Dorsolateral prefrontal cortex (tissue), 122 donors: ENCODE measurements at places on chromosomes 5 and 9. TPM values are rescaled to one million over a fixed set of nuclear protein-coding genes. Genes with fewer than 3 reads are reported as not detected.

DNA sequence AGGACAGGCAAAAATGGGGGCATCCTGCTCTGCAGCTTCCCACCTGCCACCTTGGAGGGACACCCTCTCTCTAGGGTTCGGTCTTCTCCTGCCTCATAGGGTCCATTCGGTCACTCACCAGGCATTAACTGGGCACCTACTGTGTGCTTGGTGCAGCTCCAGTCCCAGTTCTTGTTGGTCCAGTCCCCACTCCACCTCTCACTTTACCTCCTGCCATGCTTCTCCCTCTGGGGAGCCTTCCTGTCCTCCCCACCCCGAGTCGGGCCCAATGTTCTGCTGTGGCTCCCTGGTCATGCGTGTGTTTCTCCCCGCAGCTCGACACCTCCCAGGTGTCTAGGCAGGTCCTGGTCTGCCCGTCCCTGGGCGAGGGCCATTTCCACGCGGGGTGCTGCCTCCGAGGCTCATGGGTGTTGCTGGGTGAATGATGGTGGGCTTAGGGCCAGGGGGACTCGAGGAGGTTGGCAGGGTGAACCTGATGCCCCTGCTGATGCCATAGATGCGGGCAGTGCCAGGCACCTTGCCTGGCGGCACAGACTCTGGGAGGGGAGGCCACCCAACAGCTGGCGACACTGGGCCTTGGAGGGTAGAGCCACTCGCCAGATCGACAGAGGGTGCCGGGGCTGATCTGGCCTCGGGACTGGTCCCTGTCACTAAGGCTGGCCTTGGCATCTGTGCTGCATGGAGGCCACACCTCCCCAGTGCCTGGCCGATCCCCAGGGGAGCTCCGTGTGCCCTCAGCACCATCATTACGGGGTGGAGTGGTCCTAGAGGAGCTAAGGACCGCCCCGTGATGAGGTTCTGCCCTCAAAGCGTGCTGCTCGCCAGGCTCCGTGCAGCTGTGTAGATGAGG is 66.0 kb upstream of the RNU6ATAC start:
- no peak for DNase-seq

- DNase-seq: no peak
Measured at GRCh38 chr5:19411936-19412335, 576.1 kb downstream of the CDH18 start.

GRCh38 chr5:154238776-154239481 is 48.4 kb downstream of the GALNT10 start:
- no peak for DNase-seq

The GFPT2 gene
- 31.2 TPM for total RNA-seq

DNA sequence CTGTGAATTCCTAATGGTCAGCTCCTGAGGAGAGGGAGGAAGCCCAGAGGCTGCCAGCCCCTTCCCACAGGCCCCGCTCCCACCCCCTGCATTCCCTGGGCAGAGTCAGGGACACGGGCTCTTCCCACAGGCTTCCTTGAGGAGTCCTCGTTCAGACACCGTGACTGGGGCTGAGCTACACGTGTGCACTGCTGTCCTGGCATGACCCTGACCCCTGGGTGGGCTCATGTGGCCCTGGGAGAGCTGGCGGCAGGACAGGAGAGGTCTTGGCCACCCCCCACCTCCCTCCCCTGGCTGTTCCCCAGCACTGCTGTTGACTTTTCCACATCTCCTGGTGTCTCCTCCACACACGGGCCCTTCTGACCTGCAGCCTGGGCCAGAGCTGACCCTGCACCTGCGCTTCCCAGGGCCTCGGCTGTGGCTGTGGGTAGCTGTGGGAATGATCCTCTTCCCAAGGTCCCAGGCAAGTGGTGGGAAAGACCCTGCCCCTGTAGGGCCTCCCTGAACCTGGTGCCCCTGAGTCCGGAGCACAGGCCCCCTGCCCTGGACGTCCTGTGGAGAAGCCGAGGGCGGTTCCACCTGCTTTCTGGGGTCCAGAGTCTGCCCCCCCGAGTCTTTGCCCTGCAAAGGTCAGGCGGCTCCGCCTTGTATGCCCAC is 56.5 kb upstream of the NKD2 start:
- DNase-seq: no peak

DNA sequence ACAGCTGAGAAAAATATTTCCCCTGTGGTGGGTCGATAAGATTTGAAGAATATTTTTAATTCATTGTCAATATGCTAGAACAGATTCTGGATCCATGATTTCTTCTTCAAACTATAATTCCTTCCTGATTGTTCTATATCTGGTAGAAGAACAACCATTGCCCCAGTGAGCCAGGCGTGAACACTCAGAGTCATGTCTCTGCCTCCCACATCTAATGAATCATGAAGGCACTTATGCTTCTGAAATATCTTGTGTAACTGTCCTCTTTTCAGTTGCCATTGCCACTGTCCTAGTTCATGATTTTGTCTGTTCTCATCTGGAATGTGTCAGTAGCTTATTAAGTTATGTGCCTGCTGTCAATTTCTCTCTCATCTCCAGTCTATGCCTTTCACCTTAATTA is 40.0 kb downstream of the GABRG2 start:
- peak; percentile 46 for DNase-seq

The PRRC2B gene
- total RNA-seq: 294 TPM

The LCNL1 gene
- total RNA-seq: 21.5 TPM

The CDH10 gene
- total RNA-seq: 56.6 TPM

The FCN2 gene
- total RNA-seq: not detected
